ENCODE measurements at places on chromosomes 16 and 17.

DNA sequence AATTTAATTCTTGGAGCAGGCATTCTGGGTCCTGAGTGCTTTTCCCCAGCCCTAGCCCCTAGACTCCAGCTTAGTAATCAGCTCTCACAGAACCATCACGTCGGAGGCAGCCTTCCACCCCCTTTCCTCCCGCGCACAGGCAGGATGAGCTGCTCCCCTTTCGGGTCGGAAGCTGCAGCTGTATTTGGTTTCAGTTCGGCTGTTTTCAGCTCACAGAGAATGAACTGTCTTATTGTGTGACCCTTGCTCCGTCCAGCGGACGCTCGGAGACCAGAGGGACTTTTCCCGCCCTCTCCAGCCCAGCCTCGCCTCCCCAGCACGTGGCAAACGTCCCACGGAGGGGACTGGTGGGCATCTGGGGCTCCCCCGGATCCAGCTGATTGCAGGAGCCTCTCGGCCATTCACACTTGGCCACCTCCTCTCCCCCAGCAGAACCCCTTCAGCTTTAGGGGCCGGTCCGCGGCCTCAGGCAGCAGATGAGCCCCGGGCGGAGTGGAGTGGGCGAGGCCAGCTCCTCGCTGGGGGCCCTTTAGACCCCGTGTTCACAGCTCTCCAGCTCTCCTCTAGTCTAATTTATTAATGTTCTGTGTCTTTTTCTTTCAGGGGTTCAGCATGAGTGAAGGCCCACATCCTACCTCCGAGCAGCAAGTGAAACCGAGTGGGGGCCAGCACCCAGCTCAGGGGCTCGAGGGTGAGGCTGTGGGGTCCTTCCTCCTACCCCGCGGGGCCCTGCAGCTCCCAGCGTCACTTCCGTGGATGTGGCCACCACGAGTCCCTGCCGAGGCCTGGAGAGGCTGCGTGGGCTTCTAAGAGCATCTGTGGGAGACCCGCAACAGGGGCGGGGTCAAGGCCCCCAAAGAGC is 863 bp upstream of the UTS2R start:
- no peak for DNase-seq

DNA sequence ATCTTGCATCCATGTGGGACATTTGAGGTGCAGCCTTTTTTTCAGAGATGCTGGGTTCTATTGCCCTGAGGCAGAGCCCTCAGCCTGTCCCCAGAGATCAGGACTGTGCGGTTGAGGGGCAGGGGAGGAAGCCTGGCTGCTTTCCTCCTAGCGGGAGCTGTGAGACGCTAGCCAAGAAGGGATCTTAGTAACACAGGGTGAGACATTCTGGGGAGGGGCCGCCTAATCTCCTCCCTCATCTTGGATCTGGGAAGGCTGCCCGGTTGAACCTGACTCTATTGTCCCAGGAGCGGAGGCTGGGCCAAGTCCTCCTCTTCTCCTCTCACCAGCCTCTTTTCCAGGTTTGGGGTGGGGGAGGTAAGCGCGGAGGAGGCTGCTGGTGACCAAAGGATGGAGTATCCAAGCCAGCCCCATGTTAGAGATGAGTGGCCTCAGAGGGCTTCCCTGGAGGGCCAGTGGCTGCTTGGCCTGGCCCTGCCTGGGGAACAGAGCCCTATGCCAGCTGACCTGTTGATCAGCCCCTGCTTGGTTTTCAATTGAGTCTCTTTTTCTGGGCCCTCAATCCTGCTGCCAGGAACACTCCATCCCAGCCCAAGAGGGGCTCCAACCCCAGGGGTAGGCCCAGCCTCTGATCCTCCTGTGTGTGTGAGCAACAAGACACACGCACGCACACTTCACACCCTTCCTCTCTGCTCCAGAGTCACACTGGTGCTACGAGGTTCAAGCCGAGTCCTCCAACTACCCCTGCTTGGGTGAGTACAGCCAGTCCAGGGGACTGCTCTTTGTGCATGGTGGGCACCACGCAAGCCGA is 5.0 kb downstream of the CA4 start:
- DNase-seq, result no peak

DNA sequence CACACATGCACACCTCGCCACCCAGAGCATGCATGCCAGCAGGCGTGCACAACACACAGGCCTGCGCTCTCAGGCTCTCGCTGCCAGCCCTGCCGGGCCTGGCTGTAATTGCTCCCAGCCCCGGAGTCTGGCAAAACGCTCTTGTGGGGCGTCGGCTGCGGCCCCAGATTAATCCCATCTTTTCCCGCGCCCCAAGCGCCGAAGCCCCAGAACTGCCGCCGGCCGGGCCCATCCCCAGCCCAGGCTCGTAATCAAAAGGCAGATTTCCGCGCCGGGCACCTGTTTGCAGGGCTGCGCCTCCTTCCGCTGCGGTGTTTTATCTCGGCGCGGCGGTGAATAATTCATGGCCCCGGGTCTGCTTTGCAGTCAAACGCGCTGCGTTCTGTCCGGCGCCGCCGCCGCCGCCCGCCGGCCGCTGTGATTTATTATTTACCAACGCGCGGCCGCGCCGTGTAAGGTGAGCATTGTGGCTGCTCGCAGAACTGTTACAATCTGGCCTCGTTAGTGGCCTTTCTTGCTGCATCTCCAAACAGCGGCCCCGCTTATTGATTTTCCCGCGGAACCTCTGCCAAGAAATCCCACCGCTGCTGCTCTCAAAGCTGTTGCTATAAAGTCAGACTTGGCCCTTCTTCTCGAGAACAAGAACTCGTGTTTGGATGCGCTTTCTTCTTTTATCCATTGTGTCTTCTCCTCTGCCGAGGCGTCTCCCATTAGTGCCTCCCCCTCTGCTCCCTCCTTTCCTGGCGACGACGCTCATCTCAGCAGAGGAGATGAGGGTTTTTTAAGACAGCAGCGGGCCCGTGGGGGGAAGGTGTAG is 126.1 kb downstream of the IRX5 start:
- no peak for DNase-seq

GRCh38 chr17:73747221-73748002 is 103.2 kb upstream of the SDK2 start:
- DNase-seq, result no peak

DNA sequence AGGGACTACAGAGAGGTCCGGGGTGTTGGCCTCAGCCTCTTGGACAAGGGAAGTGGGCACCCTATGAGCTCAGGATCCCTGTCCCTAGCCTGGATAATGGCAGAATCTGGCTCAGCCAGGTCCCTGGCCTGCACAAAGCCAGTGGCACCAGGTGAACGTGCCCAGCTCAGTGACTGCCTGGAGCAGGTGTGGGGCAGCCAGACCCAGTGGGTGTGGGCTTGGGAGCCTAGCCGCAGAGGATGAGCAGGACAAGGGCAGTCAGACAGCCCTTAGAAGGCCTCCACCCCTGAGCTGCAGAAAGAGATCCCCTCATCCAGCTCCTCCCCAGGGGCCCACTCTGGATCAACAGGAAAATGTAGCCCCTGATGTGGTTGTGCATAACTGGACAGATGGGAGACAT is 585.3 kb downstream of the KCNJ18 start:
- no peak for DNase-seq

DNA sequence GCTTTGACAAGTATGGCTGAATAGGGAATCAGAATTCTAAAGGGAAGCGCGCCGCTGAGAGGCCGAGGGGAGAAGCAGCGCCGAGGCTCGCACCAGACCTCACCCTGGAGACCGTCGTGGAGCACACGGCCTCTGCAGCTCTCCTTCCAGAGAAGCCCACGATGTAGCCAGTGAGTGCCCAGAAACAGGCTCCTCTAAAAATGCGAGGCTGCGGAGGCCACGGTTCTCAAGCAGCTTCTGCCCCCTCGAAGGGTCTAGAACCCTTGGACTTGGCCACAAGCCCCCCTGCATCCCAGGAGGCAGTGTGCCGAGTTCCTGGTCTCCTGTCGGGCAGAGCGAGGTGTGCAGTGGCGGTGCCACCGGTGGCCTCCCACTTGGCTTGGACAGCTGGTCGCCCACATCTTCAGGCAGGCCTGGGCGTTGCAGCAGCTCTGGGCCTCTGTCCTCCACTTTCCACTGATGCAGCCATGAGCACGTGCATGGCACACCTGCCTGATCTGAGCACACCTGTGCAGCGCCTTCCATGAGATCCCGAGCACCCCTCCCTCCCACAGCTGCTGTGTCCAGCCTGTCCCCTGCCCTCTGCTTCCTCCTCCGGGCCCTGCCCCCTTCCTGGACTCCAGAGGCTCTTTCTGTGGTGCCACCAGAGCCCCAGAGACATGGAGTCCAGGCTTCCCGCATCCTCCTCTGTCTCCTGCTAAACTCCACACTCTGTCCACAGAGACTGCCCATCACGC is 18.9 kb upstream of the WDR45B start:
- DNase-seq, result no peak

- peak; percentile 39 for DNase-seq
Measured at GRCh38 chr17:76414334-76415295, 30.2 kb downstream of the SPHK1 start.

DNA sequence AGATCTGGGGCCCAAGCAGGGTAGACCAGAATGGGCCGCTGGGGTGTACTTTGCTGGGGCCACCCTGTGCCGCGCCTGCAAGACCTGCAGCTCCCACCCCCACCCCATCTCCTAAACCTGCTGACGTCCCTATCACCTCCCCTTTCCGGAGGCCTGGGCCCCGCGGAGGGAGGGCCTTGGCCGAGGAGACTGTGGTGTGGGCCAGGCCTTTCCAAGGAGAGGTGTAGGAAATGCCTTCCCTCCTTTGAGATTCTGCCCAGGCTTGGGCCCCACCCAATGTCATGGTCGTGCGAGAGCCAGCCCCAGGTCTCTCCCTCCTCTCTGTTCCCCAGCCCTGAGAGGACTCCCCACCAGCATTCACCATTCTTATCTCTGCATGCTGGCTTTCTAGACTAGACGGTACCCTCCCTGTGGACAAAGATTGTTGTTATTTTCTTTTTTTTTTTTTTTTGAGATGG is 3.9 kb upstream of the WFIKKN2 start:
- no peak for DNase-seq

- DNase-seq, result no peak
Measured at GRCh38 chr17:4270736-4271135, 7.0 kb upstream of the ANKFY1 start.

- no peak for DNase-seq
Measured at GRCh38 chr16:50945171-50945570, 203.3 kb downstream of the CYLD start.

DNA sequence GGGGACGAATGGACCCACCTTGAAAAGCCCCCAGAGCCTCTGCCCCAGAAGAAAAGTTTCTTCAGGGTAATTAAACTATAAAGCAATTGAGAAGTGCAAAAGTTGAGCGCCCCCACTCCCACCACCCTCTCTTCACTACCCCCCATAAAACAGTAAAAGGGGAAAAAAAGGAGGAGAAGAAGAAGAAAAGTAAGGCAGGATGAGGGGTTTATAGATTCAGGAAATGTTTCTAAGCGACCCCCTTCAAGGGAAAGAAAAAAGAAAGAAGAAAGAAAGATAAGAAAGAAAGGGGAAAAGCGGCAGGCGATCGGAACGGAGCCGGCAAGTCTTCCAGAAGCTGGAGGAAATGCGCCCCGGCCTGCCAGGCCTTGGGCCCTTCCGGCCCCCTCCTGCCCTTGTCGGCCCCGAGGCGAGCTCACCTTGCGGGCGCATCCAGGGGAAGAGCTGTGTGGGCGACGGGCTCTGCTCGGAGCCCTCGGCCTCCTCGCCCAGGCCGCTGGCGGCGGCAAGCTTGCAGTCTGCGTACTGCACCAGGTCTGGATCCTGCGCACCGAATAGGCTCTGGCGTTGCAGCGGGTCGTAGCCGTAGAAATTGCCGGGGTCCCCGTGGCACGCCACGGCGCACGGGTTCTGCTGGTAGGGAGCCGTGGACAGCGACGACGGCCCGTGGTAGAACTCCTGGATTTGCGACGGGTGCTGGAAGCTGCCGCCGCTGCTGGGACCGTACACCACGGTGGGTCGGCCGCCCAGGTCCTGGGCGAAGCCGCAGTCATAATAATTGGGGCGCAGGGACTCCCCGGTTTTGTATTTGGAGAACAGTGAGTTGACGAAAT is 1.0 kb downstream of the HOXB8 start:
- no peak for DNase-seq

GRCh38 chr17:35390156-35390555 is 16.7 kb upstream of the SLFN11 start:
- no peak for DNase-seq

DNA sequence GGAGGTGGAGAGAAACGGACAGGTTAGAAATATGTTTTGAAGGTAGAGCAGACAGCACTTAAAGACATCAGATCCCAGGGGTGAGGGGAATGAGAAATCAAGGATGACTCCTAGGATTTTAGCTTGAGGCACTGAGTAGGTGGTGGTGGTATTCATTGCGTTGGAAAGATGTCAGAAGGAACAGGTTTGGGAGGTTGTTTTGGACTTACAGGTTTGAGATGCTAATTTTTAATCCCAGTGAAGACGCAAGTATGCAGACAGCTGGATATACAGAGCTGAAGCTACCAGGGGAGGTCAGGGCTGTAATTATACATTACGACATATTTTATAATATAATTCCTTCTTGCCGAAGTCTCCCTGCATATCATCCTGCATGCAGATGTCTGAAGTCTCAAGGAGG is 433.3 kb downstream of the XYLT1 start:
- no peak for DNase-seq

DNA sequence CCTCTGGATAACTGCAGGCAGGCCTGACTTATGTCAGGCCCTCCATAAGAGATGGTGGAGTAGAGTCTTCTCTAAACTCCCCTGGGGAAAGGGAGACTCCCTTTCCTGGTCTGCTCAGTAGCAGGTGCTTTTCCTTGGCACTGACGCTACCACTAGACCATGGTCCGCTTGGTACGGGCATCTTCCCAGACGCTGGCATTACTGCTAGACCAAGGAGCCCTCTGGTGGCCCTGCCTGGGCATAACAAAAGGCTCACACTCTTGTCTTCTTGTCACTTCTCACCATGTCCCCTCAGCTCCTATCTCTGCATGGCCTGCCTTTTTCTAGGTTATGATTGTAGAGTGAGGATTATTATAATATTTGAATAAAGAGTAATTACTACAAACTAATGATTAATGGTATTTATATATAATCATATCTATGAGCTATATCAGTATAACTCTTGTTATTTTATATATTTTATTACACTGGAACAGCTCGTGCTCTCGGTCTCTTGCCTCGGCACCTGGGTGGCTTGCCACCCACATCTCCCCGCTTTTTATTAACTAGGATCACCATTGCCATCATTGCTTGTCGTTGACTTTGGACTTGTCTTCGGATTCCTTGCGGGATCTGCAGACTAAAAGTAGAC is 59.8 kb upstream of the ARL4D start:
- no peak for DNase-seq

DNA sequence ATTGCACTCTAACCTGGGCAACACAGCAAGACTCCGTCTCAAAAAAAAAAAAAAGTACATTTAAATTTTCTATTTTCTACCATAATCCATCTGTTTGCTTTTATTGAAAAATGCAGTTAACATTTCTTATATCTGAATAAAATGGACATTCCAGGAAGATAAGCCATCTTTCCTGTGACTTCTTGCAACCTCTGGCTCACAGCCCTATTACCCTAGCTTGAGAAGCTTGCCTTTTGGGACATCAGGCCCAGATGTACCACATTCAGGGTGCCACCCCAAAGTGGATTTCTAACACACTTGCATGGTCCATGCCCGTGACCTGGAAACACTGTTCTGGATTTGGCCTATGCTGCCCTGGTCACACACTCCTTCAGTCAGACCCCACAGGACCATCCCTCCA is 30.1 kb upstream of the DDX52 start:
- DNase-seq, result no peak

All from pulmonary artery endothelial cell (primary cell).